ENCODE measurements at places on chromosomes 6 and 20.

DNA sequence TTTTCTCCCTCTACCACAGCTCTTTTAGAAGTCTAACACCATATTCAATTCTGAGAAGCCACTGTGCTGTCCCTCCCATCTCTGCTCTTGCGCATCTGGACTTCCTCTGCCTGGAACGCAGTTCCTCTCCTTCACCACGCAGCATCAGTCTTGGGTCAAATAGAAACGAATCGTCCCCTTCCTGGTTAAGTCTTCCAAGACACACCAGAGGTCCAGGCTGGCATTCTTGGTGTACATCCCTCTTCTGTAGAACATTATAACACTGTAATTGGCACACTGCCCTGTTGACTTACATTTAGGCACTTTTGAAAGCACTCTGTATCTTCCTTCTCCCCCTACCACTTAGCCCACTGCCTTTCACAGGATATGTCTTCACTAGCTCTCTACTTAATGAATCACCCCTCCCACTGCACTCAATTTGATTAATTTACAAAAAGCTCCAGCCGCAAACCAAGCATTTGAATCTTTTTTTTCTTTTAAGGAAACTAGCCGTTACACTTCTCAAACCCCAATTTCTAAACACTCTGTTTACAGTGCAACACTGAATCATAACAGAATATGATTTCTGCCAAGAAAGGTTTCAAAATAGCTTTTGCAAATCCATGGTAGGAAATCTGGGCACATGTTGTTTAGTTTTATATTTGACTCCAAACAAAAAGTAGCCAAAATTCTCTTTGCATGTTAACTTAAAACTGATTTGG is 140.8 kb upstream of the CARMIL1 start:
- DNase-seq = no peak

DNA sequence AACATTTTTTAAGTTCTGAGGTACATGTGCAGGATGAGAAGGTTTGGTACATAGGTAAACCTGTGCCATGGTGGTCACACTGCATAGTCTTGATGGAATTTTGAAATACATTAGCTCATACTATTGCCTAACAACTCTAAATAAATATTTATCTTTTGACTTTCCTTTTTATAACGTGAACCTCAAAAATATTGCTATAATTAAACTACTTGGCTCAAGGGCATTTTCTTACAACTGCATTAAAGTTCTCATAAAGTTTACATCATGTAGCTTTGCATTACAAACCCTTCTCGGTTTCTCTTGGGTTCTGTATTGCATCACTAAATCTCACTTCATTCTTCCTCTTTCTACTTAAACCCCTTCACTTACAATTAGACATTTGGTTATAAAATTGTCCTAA is 636.0 kb upstream of the PTCHD4 start:
- DNase-seq = no peak

- no peak for DNase-seq
Observed at GRCh38 chr20:9374072-9374471, 140.3 kb upstream of the LAMP5 start.

- DNase-seq = no peak
Observed at GRCh38 chr6:87673237-87673636, 28.8 kb downstream of the AKIRIN2 start.

DNA sequence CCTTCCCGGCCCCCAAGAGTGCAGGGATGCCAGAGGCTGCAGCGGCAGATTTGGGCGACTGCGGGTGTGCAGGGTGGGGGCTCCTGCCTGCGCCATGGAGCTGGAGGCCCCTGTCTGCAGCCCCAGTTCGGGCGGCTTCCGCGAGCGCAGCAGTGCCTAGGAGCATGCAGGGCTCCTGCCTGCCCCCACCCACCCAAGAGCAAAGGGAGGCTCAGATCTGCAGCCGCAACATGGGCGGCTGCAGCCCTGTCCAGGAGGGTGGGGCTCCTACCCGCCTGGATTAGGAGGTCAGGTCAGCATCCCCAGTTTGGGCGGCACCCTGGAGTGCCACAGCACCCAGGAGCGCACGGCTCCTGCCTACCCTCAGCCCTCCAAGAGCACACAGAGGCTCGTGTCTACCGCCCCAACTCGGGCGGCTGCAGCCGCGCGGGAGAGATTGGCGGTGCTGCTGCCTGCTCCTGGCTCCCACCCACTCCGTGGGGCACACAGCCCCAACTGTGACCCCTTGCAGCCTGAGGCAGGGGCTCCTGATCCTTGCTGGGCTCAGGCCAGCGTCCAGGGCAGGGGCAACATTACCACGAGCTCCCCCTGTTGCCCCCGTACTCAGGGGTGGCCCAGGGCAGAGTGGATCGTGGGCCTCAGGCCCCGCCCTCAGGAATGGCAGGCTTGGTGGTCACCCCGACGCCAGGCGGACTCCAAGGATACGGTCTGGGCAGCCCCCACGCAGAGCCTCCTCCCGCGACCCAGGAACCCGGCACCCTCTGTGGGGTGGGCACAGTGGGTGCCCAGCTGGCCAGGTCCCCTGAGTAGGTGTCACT is 55.5 kb upstream of the UNC93A start:
- DNase-seq = no peak

Data from NCI-H446 (cell line).